T-helper 2 cell (primary cell): ENCODE measurements at places on chromosomes 11 and 22.

DNA sequence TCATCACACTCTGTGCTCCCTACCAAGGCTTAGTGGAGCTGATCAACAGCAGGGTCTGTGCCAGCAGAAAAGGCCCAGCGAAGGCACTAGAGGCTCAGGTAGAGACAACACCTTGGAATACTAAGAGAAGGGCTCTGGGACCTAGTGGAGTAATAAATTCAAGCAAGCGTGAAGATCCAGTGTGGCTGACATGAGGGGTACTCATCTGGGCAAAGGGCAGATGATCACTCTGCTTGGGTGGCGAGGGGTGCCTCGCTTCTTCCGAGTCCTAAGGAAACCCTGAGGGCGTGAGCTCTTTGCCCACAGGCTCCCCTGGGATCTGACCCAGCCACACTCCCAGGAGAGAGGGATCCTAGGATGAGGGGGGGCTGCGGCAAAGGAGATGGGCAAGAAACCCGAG, 3.5 kb upstream of the TPBGL start:
- DNase-seq, result no peak

GRCh38 chr11:60797846-60798630, 12.9 kb downstream of the MS4A10 start:
- no peak for DNase-seq

DNA sequence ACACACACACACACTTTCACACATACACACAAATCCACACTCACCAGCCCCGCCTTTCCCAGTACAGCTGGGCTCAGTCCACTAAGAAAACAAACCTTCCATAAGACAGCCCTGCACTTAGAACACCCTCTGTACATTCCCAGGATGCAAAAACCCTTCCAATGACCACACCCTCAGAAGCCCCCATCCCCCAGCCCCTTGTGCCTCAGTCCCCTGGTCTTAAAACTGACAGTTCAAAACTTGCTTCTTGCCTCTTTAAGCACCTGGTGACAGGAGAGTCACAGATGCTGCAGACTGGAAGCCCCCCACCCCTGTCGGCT, 23.0 kb downstream of the APLNR start:
- DNase-seq, result no peak

DNA sequence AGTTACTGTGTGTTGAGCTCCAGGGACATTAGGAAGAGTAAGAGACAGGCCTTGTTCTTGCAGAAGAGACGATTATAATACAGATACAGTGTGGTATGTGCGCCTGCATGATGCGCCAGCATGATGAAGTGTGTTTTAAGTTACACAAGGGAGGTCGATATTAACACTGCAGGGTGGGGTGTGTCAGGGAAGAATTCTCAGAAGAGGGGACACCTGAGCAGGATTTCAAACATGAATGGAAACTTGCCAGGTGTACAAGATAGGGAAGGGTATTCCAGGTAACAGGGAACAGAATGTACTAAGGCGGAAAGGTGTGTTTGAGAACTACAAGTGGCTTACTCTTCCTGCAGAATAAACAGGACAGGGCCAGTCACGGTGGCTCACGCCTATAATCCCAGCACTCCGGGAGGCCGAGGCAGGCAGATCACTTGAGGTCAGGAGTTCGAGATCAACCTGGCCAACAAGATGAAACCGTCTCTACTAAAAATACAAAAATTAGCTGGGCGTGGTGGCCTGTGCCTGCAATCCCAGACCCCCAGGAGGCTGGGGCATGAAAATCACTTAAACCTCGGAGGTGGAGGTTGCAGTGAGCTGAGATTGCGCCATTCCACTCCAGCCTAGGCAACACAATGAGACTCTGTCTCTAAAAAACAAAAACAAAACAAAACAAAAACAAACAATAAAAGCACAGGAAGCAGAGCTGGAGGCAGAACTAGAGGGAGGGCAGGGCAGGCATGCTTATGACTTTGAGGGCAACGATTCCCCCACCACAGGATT, 59.0 kb downstream of the SYN3 start:
- no peak for DNase-seq

DNA sequence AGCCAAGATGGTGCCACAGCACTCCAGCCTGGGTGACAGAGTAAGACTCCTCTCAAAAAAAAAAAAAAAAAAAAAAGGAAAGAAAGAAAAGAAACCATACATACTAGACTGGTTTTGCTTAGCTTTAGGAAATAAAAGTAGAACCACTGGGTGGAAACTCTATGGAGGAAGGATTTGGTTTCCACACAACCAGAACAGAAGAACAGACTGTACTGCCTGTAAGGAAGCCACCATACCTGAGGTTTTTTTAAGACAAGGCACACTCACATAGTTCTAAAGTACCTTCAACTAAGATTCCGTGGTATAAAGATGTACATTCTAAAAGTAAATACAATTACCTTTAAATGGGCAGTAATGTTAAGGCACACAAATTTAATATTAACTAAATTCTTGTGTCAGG, 58.6 kb downstream of the NUP98 start:
- DNase-seq, result no peak

- no peak for DNase-seq
Observed at GRCh38 chr11:34652191-34652973, 31.5 kb downstream of the EHF start.

- no peak for DNase-seq
Observed at GRCh38 chr11:2173150-2173693, 1.6 kb upstream of the TH start.

GRCh38 chr11:65414776-65415498, 7.7 kb upstream of the NEAT1 start:
- DNase-seq, result no peak

- DNase-seq, result peak; percentile 58
Observed at GRCh38 chr11:75351791-75352587, 528 bp upstream of the ARRB1 start.

DNA sequence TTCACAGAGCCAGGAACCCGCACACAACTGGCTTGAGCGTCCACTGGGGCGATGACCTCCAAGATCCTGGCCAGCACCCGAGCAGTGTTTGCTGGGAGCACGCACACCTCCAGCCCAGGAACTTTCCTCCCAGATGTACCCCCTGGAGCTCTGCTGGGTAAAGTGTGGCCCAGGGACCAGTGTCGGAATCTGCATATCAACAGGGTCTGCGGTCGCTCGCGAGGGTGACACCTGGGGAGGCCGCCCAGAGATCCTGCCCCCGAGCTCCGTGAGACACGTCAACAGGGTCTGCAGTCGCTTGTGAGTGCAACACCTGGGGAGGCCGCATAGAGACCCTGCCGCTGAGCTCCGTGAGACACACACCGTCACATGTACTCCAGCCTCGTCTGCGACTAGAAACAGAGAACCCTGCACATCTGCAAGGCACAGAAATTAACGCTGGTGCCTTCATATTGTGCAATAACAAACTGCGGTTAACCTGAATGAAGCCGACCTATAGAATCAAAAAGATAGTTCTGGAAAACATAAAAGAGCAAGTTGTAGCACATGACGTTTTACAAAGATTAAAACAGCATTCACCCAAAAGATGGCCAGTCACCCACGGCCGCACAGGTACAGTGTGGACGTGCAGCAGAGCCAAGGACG, 172.4 kb downstream of the BRD1 start:
- DNase-seq, result no peak

GRCh38 chr11:58024601-58025091, 965 bp downstream of the OR9Q1 start:
- DNase-seq, result no peak

DNA sequence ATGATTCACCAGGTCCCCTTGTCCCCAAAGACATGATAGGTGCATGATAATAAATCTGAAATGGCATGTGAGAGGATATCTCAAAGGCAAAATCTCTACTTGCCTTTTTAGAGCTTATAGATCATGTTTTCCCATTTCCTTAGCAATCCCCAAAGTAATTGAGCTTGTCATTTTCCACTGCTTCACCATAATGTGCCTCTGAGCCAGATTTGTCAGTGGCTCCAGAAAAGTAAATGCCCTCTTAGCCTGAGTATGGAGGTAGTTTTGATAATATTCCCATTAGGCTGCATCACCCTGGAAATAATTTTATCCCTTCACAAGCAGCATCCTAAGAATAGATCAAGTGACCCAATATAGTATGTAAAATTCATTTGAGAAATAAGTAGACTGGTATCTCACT, 36.7 kb upstream of the ADSL start:
- DNase-seq, result no peak

DNA sequence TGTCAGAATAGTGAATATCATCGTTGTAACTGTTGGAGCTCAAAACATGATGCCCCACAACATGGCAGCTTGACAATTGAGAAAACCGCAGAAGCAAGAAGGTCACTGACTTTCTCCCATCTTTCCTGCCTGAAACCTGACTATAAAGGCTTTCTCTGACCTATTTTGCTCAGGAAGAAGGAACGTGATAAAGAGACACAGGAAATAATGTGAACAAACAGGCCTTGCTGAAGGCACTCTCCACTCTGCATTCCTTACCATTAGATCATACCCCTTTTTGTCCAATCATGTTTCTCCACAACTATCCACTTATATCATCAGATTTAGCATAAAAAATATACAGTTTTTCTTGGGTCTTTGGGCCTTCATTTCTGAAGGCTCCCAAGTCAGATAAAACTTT, 916.8 kb downstream of the METTL15 start:
- no peak for DNase-seq

DNA sequence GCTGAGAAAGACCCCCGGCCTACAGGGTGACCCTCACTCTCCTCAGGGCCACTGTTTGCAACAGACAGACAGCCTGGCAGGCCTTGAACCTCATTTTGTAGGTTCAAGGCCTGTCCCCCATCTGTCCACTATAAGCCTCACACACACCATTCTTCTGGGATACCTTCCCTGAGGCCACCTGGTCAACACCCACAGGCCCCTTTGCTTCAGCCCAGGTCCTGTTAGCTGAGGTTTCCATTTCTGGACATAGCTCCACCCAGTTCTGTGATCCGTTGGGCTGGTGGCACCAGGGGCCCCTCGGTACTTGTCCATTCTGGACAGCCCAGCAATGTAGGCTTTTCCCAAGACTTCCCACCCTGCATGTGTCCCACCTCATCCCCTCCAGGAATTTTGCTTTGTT, 3.1 kb downstream of the MIF start:
- DNase-seq, result no peak

DNA sequence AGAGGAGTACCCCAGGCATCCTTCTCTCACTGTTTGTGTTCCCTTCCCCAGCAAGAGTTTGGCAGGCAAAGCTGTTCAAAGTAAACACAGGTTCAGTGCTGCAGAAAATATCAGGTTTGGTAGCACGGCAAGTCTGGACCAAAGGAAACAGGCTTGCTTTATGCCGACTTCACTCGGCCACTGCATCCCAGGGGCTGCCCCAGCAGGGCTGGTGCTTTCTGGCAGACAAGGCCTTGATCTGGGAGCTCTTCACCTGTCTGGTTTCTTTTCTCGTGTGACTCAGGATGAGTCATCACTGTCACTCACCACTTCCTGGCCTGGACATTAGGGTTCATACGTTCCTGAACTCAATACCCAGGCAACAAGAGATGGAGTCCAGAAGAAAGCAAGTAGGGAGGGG, 52.6 kb upstream of the NAV2 start:
- no peak for DNase-seq

DNA sequence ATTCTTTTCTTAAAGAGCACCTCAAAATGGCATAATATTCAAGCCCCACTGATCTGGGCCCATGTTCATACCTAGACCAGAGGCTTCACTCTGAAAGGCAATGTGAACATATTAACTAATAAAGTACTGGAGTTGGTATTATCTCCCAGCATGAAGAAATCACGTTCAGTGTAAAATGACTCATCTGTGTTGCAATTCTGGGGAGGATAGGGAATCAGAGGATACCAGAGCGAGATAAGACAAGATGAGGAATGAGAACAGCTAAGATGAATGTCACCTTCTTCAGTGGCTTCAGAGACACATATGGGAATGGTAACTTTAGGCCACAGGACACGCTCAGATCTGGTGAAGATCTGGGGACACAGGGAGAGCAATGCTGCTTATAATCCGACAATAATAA, 121.1 kb downstream of the NTM start:
- DNase-seq, result no peak

DNA sequence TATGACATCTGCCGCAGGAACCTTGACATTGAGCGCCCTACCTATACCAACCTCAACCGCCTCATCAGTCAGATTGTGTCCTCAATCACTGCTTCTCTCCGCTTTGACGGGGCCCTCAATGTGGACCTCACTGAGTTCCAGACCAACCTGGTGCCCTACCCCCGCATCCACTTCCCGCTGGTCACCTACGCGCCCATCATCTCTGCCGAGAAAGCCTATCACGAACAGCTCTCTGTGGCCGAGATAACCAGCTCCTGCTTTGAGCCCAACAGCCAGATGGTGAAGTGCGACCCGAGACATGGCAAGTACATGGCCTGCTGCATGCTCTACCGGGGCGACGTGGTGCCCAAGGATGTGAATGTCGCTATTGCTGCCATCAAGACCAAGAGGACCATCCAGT, 16.0 kb downstream of the TUBA8 start:
- DNase-seq, result no peak

GRCh38 chr11:82855616-82856015, 44.6 kb downstream of the PRCP start:
- DNase-seq, result no peak

DNA sequence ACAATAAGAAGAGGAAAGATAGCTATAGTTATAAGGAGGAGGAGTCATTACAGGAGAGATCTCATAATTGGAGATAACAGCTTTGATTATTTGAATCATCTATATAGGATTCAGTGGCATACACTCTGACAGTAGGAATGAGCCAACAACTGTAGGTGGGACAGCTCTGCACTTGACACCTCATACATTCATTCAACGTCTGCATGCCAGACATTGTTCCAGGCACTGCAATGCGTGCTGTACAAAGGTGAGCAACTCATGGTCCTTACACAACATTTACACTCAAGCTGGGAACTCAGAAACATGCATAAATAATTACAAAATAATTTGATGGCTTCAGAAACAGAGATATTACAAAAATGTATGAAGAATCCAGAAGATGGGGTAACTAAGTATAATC, 154.3 kb downstream of the MSANTD4 start:
- no peak for DNase-seq

DNA sequence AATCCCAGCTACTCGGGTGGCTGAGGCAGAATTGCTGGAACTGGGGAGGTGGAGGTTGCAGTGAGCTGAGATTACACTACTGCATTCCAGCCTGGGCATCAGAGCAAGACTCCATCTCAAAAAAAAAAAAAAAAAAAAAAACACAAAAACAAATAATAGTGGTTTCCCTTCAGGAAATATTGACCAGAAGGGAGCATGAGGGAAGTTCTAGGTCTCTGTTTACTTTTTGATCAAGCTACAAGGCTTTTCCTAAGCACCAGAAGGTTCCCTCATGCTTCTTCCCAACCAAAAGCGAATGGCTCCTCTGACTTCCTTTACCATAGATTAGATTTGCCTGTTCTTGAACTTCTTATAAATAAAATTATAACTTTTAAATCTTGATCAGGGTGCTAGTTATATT, 18.3 kb downstream of the MYO18B start:
- DNase-seq, result no peak

DNA sequence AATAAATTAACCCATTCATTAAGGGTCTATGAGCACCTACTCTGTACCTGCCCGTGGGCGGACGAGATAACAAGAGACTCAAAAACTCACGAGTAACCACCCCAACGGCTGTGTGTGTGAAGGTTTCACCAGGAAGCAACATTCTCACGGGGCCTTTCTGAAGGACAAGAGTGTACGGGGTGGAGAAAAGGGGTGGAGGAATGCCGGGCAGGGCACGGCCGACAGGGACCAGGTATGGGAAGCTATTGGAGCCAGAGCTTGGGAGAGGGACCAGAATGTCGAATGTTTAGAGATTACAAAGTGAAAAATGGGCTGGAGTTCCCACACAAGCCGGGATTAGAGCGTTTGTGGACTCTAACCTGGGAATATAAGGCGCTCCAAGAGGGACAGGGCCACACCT, 1.6 kb downstream of the KMT5B start:
- DNase-seq, result no peak

GRCh38 chr22:50705219-50705691, 32.6 kb downstream of the SHANK3 start:
- no peak for DNase-seq
